Effector memory CD4-positive, alpha-beta T cell (primary cell): ENCODE measurements at places on chromosomes 3 and 15.

DNA sequence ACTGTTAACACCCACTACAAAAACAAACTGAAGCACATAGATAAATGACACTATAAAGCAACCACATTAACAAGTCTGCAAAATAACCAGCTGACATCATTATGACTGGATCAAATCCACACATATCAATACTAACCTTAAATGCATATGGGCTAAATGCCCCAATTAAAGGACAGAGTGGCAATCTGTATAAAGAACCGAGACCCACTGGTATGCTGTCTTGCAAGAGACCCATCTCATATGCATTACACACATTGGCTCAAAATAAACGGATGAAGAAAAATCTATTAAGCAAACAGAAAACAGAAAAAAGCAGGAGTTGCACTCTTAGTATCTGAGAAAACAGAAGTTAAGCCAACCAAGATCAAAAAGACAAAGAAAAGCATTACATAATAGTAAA is 1375.4 kb downstream of the ZPLD1 start:
- DNase-seq = no peak

DNA sequence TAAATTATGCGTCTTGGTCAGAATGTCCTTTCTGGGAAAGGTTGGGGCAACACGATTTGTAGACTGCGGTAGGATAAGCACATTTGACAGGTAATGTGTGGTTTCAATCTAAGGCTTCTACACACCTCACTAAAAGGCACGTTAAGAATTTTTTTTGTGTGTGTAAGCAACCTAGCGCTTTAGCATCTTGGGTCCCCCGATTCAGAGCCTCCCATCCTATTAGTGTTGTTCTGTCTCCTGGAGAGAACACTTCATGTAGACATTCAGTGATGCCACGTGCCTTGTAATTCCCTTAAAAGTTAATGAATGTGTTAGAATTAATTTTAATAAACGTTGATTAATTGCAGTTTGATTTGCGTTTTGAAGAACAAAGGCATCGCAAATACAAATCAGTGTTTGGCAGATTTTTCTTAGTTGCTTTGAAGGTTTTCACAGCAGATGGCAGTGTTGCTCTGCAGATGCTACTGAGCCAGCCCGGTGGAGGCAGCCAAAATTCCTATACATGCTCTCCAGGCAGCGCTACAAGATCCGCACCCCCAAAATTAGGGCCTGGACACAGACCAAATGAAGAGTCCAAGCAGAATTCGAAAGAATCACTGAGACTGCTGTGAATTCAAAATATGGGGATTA is 63.5 kb downstream of the OTOL1 start:
- no peak for DNase-seq

DNA sequence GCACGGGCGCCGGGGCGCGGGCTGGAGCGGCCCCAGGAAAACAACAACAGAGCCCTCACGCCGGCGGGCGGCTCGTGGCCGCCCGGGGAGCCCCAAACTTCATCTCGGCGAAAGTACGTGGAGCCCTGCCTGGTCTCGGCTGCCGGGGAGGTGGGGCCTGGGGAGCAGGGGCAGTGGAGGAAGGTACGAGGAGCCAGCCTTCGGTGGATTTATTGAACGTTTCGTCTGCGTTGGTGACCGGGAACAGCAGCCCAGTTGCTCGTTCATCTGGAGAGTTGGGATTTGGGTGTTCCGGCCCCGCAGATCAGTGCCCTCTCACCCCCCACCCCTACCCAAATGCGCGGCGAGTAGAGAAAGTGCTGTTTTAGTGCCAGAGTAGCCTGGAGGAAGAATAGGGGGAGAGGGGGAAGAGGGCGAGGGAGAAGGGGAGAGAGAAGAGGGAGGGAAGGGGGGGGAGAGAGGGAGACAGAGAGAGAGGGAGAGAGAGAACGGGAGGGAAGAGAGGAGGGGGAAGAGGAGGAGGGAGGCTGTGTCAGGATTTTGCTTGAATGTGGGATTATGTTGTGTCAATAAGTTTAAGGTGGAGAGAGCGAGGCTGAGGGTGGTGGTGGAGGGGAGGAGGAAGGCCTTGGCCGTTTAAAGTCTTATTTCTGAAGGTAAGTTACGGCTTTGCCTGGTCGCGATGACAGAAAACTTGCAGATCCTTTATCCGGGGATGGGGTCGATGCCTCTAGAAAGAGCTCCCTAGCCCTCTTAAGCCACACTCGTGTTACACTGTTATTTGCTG is 970 bp downstream of the BBX start:
- peak; percentile 19 for DNase-seq

- no peak for DNase-seq
These were observed 434.7 kb upstream of the AGTR1 start for GRCh38 chr3:148262980-148263379.

GRCh38 chr3:123651449-123652341 is 66.8 kb upstream of the HACD2 start:
- no peak for DNase-seq

DNA sequence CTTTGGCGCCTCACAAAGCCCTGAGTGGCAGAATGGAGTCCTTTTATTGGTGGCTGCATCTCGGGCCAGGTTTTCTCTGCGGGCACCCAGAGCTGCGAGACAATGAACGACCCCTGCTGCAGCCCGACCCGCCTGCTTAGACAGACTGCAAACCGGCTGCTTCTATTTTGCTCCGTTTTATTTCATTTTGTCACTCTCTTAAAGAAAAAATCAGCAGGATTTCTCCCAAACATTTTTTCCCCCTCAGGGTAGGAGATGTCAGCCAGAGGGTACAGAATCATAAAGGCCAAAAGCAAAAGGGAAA is 64.8 kb downstream of the OXNAD1 start:
- DNase-seq = no peak

GRCh38 chr3:154971341-154971740 is 108.8 kb upstream of the MME start:
- DNase-seq = no peak

- no peak for DNase-seq
These were observed 47.1 kb downstream of the KLF15 start for GRCh38 chr3:126309861-126310655.

DNA sequence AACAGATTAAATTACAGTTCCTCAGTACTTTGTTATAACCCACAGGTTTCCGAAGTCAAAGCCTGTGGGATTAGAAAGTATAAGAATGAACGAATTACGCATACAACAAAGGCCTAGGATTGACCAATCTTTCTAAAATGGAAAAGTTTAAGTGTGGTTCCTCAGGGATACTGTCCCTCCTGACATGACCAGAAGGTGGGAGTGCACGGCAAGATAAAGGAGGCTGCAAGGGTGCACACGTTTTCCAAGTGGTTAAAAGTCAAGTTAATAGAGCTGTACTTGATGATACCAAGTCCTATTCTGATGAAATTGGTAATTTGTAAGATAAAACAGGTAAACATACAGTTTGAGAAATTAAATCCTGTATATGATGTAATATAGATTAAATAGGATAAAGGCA is 96.2 kb downstream of the ALDH1A2 start:
- DNase-seq = no peak

DNA sequence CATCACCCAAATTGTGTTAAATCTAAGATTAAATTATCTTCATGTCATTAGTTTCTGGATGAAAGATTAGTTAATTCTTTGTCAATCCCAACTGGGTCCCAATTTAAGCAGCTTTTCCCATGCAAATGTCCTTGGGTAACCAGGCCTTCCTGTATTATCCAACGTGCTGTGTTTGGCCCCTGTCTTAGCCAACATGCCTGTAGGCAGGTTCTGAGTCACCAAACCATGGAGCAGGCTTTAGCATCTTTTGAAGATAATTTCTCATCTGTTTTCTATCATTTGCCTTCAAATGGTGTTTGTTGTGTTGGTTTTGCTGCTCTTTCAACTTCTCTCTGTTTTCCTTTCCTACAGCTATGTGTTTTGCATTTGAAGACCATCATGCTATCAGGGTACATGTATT is 216.2 kb downstream of the ITPR1 start:
- no peak for DNase-seq

GRCh38 chr15:88623061-88623460 is 1.9 kb downstream of the AEN start:
- DNase-seq = no peak

- DNase-seq = no peak
These were observed at the start of gene CAMKV for GRCh38 chr3:49869525-49870126. Gene CAMKV, minus strand, starts transcription at chr3:49869906. Its CDS starts 7,518 bp downstream, at chr3:49862388.

DNA sequence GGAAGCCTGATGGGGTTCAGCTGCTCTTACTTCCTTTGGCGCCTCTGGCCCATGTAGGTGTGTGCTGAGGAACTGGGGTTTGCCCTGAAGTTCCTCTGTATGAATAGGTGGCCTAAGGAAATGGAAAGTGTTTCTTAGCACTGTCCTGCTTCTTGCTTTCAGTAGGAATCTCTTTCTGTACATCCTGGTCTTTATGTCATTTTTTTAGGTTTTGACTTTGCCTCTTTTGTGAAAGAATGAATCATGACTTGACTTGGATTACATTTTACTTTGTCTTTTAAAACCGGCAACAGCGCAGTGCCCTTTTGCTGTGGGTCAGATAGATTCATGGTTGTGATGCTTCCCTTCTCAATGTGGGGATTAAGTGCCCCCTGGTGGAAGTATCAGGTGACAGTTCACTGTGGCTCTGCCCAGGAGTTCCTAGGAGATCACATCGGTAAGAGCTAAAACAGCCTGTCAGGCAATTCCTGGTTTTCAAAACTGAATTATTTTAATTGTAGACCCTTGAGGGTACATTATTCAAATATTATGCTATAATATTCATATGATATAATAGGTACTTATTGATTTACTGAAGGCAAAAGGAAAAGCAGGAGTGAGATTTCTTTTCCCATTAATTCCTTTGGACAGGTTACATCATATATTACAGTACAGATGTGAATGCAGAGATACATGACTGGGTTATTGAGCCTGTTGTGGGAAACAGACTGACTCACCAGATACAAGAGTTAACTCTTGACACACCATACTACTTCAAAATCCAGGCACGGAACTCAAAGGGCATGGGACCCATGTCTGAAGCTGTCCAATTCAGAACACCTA is 95.4 kb downstream of the HCN4 start:
- DNase-seq = peak; percentile 12

DNA sequence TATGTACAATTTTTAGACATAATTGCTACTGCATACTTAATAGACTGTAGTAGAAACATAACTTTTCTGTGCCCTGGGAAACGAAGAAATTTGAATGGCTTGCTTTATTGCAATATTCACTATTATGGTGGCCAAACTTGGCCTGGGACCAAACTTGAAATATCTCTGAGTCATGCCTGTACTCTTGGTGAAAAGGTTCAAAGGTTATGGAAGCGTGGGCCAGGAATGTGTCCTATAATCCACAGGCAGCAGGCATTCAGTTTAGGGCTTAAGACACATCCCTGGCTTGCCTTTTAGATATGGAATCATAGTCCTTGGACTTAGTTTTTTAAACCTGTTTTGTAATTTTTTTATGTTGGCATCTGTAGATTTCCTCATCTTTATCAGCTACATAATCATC is 124.3 kb downstream of the LRIG1 start:
- DNase-seq = no peak

DNA sequence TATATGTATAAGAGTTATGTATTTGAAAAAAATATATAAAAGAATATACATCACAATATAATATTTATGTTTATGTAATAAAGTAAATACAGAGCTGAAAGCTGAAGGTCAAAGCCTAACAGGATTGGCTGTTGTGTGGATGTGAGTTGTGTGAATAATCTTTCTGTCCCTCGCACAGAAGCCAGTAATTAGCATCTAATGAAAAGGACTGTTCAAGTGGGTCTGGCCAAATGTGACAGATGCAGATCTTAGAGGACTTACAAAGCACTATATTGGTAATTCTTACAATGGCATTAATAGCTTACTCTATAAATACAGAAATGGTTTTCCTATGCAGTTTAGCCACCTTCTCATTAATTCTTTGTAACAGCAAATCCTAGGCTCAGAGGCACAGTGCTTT is 2.4 kb downstream of the MKRN3 start:
- DNase-seq = no peak

DNA sequence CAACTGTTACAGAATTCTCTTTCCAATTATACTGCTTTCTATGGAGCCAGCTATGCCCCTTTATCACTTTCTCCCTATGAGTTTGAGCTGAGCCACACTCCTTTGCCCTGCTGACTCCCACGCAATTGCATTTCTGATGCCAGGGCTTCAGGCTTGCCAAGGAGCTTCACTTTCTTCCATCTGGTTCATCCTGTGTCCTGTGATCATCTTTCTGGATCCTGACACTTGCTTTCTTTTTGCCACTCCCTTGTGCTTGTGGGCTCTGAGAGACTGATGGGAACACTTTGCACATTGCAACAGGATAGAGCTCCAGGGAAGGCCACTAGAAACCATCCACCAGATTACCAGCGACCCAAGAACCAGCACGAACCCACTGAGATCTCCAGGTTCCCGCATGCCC is 77.0 kb upstream of the SEC13 start:
- DNase-seq = no peak

GRCh38 chr15:90530250-90531051 is 728 bp downstream of the CRTC3 start:
- peak; percentile 11 for DNase-seq

GRCh38 chr3:161422171-161422700 is 50.9 kb upstream of the SPTSSB start:
- no peak for DNase-seq

DNA sequence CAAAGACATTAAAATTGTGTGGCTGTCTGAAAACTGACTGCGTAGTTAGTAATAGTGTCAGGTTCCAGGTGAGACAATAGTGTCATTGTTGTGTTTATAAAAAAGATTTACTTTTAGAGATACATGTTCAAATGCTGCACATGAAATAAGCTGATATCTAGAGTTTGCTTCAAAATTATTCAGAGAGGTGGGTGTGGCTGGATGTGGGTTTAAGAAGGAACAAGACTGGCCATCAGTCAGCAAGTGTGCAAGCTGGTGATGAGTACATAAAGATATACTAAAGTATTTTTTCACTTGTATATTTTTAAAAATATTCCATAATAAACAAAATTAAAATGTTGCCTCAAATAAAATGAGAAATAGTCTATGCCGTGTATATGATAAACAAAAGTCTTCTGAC is 190.6 kb downstream of the ARRDC4 start:
- DNase-seq = no peak

DNA sequence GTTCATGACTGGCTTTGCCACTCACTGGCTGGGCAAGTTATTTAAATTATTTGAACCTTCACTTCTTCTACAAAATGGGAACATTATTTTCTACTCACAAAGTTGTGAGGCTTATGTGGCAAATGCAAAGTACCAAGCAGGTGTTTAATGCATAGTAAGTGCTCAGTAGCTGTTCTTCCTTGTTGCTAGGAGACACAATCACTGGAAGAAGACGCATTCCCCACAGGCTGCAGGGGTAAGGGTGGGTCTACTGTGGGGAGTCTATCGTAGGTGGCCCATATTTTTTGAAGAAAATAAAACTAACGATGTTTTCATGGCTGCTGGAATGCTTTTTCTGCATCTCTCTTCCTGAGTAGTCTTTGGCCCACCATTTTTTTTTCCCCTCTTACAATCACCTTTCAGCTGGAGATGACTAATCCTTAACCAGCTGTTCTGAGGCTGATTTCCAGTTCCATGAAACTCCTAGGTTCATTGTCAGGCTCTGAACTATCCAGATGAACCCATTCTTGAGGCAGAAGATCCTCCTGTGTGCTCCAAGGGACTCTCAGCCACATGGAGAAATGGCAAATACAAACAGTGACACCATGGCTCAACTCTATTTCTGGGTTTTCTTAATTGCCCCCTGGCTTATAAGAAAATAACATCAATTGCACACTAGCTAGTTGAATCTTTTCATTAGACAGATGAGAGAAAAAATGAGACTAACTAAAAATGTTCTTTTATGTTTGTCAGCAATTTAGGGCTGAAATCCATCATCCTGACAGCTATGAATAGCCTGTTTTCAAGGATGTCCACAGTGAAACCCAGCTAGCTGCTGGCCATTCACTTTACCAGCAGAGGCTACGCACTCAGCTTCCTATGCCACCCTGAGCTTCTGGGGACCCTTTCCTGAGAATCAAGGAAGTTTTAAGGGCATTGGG is 108.3 kb upstream of the ETV5 start:
- DNase-seq = no peak
